CD4-positive, alpha-beta T cell treated with Interleukin-1 beta for 1 hour (primary cell): ENCODE measurements at places on chromosomes 3 and 15.

GRCh38 chr3:128356822-128357221, 109.9 kb downstream of the DNAJB8 start:
- no peak for DNase-seq

- no peak for DNase-seq
Measured at GRCh38 chr3:131151-131888, 65.2 kb upstream of the CHL1 start.

- DNase-seq: no peak
Measured at GRCh38 chr3:39134305-39134704, 19.1 kb downstream of the CSRNP1 start.

GRCh38 chr3:112751061-112751460, 95.6 kb downstream of the CD200R1L start:
- DNase-seq: no peak

DNA sequence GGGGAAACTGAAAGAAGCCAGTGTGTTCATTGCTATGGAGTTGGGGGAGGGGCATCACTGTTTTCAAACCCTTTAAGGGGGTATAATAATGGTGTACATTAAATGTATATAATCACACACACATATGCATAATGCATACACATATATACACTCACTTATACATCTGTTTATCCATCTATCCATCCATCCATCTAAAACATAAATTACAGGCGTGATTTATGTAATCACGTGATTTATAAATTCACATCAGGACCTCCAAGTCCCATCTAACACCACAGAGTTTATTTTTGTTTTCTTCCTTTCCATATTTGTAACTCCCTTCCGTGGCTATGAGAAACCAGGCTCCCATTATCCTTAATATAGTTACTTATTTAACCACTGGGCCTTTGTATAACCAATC, 39.8 kb downstream of the GRAMD1C start:
- DNase-seq: no peak

- DNase-seq: no peak
Measured at GRCh38 chr3:52149726-52150125, 4.5 kb downstream of the POC1A start.

DNA sequence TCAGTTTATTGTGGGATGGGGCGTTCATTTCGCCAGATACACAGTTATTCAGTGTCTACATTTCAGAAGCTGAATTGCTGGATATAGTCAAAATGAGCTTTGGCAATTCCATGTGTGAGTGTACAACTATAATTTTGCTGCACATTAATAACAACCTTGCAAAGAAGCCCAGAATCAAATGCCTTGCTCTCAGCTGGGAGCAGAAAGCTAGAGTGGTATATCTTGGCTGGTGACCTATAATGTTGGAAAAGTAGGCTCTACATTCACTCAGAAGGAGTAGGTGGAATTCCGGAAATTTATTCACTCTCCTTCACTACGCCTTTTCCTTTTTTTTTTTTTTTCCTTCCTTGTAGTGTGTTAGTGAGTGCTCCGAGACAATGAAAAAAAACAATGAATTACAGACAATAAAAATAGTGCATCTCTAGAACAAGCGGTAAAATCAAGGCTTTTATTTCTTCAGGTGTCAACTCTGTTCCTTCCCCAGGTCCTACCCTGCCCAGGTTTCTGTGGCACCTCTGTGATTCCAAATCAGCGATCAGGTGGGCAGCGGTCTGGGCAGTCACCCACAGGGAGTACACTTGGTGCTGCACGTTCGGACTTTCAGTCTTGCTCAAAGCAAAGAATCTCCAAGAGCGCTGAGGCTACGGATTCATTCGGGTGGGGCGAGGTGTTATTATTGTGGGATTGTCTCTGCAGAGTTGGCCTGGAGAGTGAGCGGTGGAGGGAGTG, 910 bp upstream of the ARPP21 start:
- no peak for DNase-seq

DNA sequence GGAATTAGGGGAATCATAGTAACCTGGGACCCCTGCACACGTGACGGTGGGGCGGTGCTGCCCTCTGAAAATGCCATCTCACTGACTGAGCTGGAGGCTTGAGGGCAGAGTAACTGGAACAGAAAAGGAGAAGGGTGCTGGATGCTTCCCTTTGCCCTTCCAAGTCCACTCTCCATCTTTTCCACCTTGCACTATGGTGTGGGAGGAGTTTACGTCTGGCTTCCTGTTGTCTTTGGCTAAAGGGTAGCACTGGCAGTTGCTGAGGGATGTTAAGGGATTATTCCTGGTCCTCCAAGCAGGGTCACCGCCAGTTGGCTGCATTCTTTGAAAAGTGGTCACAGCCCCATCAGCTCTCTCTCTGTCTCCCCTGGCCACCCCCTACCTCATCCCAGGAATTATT, 129.4 kb upstream of the SNTN start:
- DNase-seq: no peak
